ENCODE measurements at places on chromosomes 7 and 10.
A peak's percentile ranks its signal among the peaks of the same experiment; 100 is the strongest.

DNA sequence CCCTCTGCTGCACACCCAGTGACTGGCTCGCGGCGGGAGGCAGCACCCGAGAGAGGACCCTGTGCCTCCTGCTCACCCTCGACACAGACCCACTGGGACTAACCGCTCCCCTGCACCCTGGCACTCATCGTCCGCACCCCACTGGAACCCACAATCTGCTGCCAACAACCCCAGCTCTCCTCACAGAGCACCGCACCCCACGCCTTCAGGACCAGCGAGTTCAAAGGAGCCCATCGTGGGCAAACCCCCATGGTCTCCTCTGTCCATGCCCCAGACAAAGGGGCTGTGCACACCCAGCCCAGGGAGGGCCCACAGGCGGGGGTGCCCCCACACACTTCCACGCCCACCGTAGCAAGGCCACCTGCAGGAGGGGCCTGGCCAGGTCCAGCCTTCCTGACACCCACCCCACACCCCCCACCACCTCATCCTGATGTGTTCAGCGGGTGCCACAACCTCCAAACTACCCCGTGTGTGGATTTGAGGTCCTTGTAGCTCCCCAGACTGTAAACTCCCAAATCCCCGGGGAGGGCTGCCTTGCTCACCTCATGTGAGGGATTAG is 14.0 kb downstream of the RASGEF1A start:
- no peak for DNase-seq

- no peak for DNase-seq
These were observed 509.5 kb downstream of the DNAJB6 start for GRCh38 chr7:157846271-157846670.

GRCh38 chr7:12199363-12199762 is 11.7 kb upstream of the TMEM106B start:
- peak; percentile 38 for DNase-seq

GRCh38 chr10:75487755-75488125 is 56.3 kb downstream of the LRMDA start:
- no peak for DNase-seq

GRCh38 chr10:76492678-76493472 is 1061.5 kb downstream of the LRMDA start:
- DNase-seq, result no peak

DNA sequence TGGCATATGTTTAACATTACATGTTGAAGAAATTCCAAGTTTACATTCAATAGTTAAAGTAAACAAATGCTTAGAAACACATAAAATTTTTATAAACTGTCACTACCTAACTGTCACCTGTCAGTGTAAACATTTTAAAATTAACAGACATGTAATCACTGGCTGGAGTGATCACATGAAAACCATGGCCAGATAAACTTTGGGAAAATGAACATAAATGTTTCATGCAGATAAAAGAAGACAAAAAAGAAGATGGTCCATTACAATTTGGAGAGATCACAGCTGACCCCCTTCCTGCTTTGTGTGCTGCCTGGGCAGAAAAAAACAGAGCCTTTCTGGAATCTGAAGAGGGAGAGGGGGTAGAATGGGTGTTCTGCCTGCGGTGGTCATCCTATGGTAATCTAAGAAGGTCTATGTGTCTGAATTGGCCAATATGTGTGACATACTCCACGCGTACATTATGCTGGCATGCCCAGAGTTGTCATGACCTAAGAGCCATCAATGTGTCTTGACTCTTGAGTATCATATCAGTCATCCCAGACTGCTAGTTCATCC is 57.5 kb upstream of the MEOX2 start:
- no peak for DNase-seq

GRCh38 chr7:8157296-8157695 is 104.7 kb downstream of the ICA1 start:
- DNase-seq, result no peak

- DNase-seq, result peak; percentile 24
These were observed 36.0 kb upstream of the GLI3 start for GRCh38 chr7:42272793-42273665.

- no peak for DNase-seq
These were observed 700.9 kb upstream of the ANKRD30A start for GRCh38 chr10:36424502-36424901.

DNA sequence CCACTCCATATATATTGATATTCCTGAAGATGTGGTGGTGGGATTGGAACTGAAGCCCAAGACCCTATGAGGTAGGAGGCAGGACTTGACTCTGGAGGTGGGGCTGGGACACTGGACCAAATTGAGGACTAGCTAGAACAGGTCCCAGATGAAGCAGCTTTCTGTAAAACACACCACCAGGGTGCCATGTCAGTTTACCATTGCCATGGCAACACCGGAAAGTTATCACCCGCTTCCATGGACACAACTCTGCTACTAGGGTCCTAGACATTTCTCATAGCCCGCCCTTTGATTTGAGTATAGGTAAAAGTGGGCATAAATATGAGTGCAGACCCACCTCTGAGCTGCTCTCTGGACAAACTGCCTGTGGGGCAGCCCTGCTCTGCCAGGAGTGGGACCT is 490.5 kb upstream of the PFKP start:
- DNase-seq, result no peak

DNA sequence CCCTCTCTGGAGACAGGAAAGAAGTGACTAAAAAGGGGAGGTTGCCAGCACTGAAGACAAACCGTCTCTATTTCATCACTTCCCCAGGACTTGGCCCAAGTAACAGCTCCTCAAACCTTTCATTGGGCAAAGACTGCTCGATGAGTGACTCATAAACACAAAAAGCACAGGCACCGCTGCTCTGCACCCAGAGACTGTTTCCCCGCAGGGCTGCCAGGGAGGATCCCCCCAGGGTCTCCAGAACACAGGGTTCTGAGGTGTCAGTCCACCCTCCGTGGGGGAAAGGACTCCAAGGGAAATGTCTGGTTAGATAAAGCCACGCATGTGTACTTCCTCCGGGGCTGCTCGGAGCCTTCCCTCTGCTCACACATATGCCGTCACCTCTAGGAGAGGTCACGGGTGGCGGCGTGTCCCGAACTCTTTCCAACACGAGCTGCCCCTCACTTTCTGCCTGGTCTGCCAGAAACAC is 59.9 kb downstream of the INSIG1 start:
- no peak for DNase-seq

- DNase-seq, result no peak
These were observed 18.3 kb upstream of the CDK6 start for GRCh38 chr7:92854501-92855238.

GRCh38 chr10:13681960-13682359 is 95.2 kb downstream of the PRPF18 start:
- DNase-seq, result no peak

All from LoVo (cell line).